ENCODE measurements at places on chromosomes 3 and 15.

DNA sequence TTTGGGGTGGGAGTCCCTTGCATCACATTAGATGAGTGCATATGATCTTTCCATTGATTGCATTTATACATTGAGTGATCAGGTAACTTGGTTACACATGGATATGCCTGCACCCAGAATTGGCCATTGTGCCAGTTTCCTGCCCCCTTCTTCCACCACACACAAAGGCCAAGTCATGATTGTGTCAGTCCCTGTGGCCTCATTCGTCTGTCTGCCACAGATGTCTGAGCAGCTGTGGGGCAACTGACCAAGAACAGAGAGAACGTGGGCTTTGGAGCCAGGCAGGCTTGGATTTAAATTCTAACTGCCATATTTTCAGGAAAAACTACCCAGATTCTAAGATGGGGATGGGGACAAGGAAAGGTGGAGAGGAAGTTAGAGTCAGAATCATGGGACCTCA, 27.0 kb downstream of the CCNL1 start:
- DNase-seq, result no peak

DNA sequence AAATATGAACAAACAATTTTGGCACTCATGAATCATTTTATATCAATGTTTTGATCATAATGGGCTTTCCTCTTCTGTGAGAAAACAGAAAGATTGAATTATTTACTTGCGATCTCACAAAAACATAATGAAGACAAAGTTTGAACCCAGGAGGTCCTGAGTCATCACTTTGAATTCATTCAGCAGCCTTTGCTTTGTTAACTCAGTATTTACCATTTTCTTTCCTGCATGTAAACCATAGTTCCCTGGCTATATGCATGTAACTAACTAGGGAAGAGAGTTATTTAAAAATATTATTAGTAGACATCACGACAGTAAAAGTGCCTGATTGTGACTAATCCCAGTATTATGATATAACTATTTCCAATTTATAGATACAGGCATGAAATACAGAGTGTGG, 1026.2 kb downstream of the PLOD2 start:
- no peak for DNase-seq

DNA sequence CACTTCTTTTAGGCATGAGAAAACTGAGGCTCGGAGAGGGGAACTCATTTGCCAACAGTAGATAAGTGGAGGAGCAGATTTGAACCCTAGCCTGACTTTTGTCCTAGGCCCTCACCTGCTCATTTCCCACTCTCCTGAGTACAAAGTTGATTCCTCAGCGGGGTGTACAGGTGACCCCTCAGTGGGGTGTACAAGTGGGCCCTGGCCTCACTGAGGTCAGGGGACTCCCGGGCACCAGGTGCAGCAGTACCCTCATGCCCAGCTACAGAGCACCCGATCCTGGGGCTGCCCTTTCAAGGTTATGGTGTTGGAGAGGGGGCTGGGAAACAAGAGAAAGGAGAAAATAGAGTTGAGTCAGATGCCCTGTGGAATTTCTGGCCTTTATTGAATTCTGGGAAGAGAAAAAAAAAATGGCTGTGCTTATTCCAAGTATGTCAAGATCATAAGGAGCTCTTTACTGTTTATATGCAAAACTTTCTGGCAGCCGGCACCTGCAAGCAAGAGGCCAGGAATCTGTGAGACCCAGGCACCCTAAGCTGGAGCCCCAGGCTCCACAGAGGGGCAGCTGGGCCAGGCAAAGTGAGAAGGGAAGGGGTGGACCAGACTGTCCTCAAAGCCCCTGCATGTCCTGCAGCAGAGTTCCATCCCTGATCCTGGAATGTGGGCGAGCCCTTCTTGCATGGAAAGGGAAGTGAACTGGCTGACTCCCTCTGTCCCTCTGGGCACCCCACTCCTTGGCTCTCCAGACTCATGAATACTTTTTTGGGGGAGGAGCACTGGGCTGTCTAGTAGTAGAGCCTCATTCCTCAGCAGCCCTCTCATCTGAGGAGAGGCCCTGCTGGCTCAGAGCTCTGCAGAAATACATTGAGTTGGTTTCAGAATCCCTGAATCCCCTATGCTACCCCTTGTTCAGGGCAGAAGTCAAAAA, 43.1 kb downstream of the AMOTL2 start:
- DNase-seq, result no peak

GRCh38 chr3:197833930-197834715, 43.1 kb downstream of the LRCH3 start:
- no peak for DNase-seq

- no peak for DNase-seq
Measured at GRCh38 chr3:119690043-119690656, 12.7 kb upstream of the CFAP91 start.

DNA sequence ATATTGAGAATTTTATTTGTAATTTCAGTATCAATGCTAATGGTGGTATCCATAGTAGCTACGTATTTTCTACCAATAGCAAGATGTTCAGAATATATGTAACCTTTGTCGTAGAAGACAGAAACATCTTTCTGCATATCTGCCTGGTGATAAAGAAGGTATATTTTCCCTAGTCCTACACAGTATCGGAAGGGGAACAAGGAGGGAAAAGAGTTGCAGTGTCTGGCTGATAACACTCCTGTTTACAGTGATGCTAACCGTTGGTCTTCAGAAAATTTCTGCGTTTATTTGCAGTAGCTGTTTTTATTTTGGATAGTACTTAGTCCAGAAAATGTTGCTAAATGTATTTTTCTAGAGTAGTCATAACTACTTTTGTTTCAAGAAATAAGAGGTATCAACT, 25.2 kb downstream of the TSC22D2 start:
- no peak for DNase-seq

DNA sequence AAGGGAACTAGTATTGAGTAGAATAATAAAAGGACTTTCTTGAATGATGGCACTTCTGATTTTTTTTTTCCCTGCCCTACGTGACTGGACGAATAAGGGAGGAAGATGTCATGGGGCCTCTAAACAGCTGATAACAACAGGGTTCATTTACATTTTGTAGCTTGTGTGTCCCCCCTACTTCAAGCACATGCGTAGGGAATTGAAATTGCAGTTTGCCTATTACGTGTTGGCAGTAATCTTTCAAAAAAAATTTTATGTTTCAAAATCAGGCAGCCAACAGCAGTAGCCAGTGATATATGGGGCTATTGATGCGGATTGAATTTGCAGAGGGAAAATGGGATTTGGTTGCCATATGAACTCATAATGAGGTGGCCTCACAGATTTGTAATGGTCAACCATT, 58.7 kb downstream of the PTPRG start:
- DNase-seq, result no peak

DNA sequence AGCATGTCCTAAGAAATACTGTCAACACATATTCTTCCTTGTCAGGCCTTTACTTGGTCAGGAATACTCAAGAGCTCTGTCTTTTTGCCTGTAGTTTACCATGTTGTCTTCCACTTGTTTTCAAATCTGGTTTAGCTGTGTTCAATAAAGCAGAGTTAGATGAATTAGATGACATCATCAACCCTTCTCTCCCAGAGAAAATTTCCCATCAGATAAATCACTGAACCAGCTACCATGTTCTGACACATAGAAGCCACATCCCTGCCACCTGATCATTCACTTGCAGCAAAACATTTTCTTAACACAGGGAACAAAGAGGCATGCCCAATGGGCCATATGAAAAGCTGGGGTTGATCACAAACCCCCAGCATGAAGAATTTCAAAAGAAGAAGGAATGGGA, 42.1 kb downstream of the TERC start:
- DNase-seq, result no peak

DNA sequence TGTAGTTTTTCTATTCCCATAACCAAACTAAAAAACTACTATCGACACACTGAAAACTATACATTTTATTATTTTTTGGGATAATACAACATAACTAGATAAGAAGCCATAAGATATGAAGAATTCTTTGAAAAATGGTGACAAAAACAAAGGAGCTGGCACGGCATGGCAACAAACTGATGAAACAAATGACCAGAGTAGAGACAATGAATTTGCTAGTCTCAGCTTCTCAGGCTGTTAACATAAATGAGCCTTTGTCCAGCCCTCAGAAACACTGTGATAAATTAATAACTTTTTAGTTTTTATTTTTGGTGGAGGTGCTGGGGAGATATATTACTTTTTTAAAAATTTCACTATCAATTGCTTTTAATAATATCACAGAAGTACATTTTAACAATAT, 100.7 kb downstream of the SMARCC1 start:
- no peak for DNase-seq

DNA sequence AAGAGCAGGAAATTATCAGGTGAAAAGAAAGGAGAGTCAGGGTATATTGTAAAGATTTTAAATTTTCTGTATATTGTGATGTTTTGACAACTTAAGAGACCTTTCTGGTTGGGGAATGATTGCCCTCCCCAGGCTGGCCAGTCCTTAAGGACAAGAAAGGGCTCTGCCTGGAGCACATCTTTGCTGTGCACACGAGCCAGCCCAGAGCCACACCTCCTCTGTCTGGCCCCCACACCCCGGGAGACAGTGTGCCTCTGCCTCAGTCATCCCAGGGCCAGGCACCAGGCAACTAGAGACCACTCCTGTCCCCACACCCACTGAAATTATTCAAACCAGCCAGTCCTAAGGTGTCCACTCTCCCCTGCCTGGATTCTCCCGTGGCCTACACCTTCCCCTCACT, 67.1 kb downstream of the KBTBD12 start:
- DNase-seq, result no peak

DNA sequence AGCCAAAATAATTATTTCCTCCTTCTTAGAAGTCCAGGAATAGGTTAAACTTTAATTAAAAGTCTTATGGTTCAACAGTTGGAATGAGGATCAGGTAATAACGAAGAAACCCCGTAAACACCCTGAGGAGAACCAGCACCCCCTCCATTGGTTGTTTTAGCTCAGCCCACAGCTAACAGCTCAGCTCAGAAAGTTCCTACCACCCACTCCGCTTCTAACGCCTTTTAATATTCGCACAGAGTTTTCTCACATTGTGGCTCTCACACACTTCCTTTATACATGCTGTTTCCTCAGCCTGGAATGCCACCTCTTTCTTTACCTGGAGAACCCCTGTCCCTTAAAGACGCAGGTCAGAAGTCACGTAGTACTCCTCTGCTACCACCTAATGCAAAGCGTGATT, 17.0 kb downstream of the CX3CR1 start:
- DNase-seq, result no peak

DNA sequence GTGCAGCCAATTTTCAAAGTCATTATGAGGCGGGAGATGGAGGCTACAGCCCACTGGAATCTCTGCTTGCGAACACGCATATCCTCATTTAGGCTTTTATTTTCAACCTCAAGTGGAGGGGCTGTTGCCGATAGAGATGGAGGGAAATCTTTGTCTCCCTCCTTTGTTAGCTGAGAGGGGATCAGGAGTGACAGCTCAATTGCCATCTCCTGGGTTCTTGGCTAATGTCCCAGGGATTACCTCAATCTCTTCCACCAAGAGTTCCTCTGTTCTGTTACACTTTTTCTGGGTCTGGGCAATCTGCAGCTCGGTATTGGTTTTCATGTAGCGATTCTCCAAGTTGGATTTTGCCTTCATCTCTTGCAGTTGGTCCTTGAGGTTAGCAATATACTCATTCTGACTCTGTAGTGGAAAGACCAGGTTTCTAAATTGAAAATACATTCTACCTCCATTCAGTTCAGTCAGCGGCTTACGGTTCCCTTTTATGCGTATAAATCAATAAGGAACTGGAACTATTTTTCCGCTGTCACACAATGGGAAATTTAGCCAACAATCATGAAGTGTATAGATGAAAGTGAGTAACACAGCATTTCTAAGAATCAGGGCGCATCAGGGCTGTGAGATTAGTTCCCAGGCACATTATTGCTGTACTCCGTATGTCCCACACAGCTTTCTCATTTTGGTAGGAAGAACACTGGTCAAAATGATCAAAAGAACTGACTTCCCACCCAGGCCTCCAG, 36.2 kb upstream of the RPL35A start:
- DNase-seq, result no peak

GRCh38 chr3:15360788-15361493, 28.6 kb upstream of the SH3BP5 start:
- DNase-seq, result no peak

DNA sequence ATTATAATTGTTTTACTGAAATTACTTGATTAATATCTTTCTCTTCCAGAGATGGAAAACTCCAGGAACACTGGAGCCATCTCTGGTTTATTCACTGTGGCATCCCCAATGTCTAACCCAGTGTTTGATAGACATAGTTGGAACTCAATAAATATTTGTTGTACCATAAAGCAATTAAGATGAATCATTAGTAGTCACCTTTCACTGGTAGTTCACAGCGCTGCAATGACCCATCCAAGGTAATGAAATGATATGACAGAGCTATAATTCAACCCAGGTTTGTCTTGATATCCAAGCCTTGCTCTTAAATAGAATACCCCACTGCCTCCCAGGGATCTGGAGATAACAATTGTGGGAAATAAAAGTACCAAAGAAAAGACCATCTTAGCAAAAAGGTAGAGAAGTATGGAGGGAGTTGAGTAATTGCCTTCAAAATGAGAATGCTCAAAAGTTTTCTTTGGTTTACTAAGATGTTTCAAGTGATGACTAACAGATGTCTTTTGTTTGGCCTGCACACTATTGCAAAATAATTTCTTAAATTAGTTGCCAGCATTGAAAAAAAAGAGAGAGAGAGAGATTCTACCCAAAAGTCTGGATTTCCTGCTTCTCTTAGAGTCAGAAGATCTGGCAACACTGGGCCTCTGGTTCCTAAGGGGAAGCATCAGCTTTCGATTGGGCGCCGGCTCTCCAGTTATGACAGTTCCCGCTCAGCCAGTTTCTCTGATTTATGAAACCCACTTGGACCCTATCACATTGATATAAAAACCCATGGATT, 348.5 kb downstream of the ERC2 start:
- DNase-seq, result no peak

GRCh38 chr3:129305592-129306091, 27.0 kb downstream of the HMCES start:
- no peak for DNase-seq

DNA sequence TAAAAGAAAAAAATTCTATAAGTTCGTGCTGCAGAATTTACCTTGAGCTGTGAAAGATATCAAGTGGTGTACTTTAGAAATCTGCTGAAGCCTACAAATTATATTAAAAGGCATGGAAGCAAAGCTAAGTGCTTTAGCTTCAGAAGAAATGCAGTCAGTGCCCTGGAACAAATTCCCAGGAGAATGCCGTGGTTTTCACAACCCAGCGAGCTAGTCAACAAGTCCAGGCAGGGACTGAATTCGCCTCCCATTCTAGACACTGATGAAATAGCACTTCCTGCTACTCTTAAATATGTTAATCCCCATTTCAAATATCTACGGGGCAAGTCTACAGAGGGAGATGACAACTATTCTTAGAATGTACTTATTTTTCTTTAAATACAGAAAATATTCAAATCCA, 326.4 kb upstream of the IGF1R start:
- DNase-seq, result peak; percentile 19

Measured in DMS79 (cell line).